Motor neuron (in vitro differentiated cells): ENCODE measurements at places on chromosomes 1 and 21. TPM values are rescaled to one million over a fixed set of nuclear protein-coding genes. Genes with fewer than 3 reads are reported as not detected.

Gene MKNK1
- total RNA-seq = 17.1 and 17.4 TPM in 2 replicates

Gene BARHL2
- not detected in 2 replicates for total RNA-seq

Gene SPATA17
- 8.4 and 11.0 TPM in 2 replicates for total RNA-seq

Gene TMPRSS2
- 0.23 and 0.31 TPM in 2 replicates for total RNA-seq
